ENCODE measurements at places on chromosomes 2 and 18.
A peak's percentile ranks its signal among the peaks of the same experiment; 100 is the strongest.

DNA sequence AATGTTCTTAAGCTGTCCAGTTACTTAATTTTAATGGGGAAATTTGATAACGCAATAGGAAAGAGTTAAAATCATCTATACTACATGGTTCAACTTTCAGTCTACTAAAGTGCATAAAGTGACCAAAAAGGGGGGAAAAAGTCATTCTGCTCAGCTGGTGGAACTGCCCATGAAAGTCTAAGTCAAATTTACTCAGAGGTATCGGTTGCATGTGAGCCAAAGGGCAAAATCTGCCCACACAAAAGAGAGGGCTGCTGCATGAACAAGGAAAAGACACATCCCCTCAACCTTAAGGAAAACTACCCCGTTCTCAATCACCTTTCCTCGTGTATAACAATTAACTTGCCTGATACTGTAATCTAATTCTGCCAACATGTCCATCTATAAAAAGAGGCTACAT, 126.1 kb downstream of the TCF4 start:
- no peak for DNase-seq

- DNase-seq = no peak
Measured at GRCh38 chr2:118047380-118047826, 33.5 kb upstream of the CCDC93 start.

DNA sequence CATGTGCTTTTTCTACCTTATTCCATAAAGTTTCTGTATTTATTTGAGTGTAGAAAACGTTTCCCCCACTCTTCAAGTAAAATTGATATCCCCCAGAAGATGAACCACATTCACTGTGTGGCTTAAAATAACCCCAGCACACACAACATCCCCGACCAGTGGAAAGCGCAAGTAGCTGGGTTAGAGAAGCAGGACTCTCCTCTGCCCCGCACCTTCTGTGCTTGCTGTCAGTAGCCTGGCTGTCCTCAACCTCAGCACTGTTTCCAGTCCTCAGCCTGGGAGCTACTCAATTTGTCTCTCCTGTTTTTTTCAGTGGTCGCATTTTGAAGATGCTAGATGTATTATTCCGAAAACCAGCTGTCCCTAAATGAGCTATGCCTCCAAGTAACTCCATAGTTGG, 18.0 kb upstream of the ST8SIA3 start:
- DNase-seq = no peak

GRCh38 chr18:57538614-57539013, 47.9 kb downstream of the FECH start:
- DNase-seq = no peak

- no peak for DNase-seq
Measured at GRCh38 chr2:204914708-204915107, 369.4 kb downstream of the PARD3B start.

- no peak for DNase-seq
Measured at GRCh38 chr2:171553858-171554257, 31.6 kb downstream of the CYBRD1 start.

GRCh38 chr2:2719015-2719414, 387.9 kb upstream of the MYT1L start:
- DNase-seq = no peak

GRCh38 chr18:12744103-12744502, 41.3 kb downstream of the PSMG2 start:
- no peak for DNase-seq

GRCh38 chr2:34912084-34912483, 1313.0 kb upstream of the FAM98A start:
- no peak for DNase-seq

DNA sequence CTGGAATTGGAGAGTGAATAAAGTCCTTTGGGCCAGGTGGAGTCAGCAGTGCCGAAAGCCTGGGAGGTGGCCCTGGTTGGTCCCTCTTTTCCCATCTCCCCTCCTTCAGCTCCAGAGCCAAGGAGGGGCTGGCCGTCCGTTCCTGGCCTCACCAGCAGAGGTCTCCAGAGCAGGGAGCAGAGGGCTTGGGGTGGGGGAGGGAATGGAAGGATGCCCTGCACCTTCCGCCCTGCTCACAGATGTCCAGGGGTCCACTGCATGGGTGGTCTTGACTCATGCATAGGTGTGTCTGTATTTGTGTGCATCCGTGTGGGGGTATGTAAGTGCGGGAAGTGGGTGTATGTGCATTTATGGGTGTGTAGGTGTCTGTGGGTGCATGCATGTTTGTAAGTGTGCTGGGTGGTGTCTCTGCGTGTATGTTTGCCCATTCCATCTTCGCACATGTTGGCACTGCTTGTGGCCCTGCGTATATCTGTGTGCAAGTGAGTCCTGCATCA, 201.8 kb downstream of the ZFP36L2 start:
- peak; percentile 66 for DNase-seq

GRCh38 chr2:69133898-69134297, 120.9 kb downstream of the ANTXR1 start:
- no peak for DNase-seq

GRCh38 chr2:118548880-118549488, 298.5 kb downstream of the EN1 start:
- DNase-seq = no peak

DNA sequence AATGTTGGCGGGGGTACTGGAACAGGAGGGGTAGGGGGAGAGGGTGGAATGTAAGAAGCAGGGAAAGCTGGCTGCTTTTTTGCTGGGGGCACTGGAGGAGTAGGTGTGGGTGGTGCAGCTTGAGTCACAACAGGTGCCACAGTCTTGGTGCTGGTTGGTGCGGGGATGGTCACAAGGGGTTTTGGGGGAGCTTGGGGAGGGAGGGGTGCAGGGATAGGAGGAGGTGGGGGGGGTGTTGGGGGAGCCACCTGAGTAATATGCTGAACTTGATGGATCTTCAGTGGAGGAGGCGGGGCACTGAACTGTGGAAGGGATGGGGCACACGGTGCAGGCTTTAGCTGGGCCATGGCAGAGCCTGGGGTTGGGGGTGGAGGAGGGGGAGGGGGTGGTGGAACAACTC, 94.4 kb downstream of the RAPH1 start:
- no peak for DNase-seq

- no peak for DNase-seq
Measured at GRCh38 chr2:108920-109809, 62.9 kb upstream of the FAM110C start.

GRCh38 chr18:73520229-73520628, 627.4 kb downstream of the FBXO15 start:
- no peak for DNase-seq

GRCh38 chr2:58466804-58467203, 225.7 kb upstream of the FANCL start:
- DNase-seq = no peak

DNA sequence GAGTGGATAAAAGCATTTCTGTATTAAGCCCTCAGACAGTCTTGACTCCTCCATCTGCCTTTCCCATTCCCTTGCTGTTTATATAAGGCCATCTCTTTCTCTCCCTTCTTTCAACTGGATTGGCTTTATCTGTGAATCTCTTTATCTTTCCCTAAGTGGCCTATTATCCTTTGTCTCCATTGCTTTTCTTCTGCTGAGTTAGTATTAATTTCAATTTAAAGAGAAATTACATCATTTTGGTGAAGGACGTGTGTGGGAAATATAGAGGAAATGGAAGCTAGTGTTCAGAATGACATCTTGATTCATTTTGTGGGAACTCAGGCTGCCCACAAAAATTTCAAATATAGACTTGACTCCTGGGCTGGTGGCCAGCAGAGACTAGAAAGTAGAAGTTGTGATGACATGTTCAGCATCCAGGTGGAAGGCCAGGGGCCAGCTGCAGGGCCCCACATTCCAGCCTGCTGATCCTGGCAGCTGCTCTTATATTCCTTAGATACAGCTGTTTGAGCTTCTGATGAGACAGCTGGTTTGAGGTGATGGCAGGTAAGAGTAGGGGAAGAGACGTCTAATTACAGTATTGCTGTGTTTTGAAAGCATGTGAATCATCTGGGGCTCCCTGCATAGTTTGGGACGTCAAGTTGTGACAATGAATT, 52.3 kb downstream of the DIS3L2 start:
- no peak for DNase-seq

DNA sequence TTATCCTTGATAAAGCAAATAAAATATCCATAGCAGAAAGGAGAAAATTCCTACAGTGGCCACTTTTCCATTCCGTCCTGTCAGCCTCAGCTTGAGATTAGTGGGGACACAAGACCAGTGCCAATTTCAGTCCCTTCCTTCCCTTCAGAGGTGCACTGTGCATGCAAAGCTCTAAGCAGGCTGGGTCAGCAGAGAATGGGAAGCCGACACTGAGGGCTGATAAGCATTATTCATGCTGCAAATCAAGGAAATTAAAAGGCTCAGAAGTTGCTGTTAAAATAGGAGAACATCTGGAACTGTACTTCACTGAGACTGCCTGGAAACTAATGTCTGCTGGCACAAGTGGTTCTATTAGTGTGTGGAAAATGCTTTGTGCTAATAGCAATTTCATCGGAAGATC, 534.3 kb downstream of the ADCYAP1 start:
- DNase-seq = no peak

GRCh38 chr18:28792404-28793086, 615.6 kb upstream of the CDH2 start:
- DNase-seq = no peak

DNA sequence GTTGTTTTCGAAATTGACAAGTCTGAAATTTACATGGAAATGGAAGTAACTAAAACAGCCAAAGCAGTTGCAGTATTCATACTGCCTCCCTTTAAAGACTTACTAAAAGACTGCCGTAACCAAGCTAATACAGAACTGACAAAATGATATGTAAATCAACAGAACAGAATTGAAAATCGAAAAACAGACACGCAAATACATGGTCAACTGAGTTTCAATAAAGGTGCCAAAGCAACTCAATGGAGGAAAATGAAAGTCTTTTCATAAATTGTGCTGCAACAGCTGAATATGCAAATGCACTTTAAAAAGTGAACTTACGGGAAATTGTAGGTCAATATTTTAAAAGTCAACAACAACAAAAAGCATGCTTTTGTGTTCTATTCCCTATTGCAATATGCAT, 34.2 kb downstream of the TMEM131 start:
- no peak for DNase-seq

DNA sequence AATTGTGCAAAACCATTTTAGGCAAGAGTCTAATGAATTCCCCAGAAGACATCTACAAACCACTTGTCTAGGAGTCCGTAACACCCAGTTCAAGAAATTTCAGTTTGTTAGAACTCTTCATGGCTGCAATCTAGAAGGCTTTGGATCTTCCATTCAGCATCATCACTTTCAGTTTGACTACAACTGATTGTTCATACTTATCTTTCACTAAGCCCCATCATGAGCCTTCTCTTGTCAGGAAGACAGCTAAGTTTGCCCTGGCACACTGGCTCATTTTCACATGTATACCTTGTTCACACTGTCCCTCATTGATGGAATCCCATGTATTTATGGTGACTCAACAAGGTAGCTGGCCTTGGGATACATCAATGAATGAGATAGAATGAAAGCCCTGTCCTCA, 898.4 kb upstream of the CELF4 start:
- DNase-seq = no peak

DNA sequence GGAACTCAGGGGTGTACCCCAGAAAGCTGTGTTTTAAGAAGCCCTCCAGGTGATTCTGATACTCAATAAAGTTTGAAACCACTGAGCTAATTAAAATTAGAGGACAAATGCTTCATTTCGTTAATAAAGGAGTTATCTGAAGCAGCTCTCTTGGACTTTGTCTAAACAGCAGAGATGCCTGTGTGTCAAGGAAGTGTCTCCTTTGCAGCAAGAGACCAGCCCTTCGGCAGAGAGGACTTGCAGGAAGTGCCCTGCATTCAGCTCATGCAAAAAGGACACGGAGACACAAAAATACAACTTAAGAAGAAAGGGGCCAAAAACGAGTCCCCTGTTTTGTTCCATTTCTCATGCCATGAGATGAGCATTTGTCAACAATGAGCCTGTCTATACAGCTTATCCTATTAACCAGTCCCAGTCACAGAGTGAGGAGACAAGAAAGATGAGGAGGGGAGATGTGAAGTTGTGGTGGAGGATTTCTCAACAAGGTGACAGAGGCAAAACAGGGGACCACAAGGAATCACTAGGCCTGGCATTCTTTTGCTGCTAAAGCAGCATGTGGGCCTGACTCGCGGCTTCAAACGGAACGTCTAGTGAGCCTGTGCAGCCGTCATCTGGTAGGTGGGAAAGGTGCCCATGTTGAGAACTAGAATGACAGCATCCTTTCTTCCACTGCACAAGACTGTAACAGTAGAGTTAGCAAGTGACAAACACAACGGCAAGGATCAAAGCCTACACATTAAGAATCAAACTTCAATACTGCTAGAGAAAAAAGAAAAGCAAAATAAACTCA, 152.3 kb downstream of the ANTXR1 start:
- no peak for DNase-seq

GRCh38 chr2:52342458-52342857, 1310.5 kb upstream of the NRXN1 start:
- DNase-seq = no peak

- DNase-seq = no peak
Measured at GRCh38 chr2:69771461-69771860, 29.5 kb downstream of the ANXA4 start.

GRCh38 chr2:137525132-137525531, 439.1 kb upstream of the HNMT start:
- DNase-seq = no peak

- DNase-seq = no peak
Measured at GRCh38 chr18:46497129-46497528, 159.9 kb downstream of the LOXHD1 start.

DNA sequence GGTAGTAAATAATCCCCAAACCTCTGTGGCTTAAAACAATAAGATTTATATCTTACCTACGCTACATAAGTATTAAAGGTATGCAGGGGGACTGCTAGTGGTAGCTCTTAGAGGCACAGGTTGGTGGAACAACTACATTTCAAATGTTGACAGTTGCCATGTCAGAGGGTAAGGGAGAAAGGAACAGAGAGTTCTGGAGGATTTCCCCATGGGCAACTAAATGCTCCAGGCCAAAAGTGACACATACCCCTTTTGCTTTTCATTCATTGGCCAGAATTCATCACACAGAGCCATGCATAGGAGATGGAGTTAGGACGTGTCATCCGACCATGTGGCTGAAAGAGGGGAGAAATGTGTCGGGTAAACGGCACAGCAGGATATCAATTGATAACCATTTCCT, 133.2 kb downstream of the NAPG start:
- no peak for DNase-seq

DNA sequence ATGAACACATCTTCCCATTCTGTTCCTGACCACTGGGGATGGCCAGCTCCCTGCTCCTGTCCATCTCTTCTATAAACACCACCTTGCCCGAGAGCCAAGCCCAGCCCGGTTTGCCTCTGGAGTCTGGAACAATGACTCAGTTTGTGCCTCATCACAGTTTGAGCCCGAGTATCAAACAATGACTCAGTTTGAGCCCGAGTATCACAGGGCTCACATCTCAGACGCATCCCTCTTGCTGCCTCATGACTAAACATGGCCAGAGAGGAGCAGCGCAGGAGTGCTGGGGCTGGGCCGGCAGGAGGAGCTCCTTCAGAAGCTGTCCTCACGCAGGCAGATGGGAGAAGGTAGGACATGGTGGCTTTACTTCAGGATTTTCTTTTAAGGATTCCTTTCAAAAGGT, 68.7 kb downstream of the PXDN start:
- DNase-seq = no peak

GRCh38 chr2:140658760-140659692, 1471.8 kb downstream of the LRP1B start:
- no peak for DNase-seq

All from activated effector memory CD4-positive, alpha-beta T cell treated with anti-CD3 and anti-CD28 coated beads, Interleukin-2, amount 50 U/mL, for 16 hours (primary cell).